ENCODE measurements at places on chromosomes 3 and 15.

GRCh38 chr15:38930851-38931572 is 366.4 kb upstream of the RASGRP1 start:
- no peak for DNase-seq

DNA sequence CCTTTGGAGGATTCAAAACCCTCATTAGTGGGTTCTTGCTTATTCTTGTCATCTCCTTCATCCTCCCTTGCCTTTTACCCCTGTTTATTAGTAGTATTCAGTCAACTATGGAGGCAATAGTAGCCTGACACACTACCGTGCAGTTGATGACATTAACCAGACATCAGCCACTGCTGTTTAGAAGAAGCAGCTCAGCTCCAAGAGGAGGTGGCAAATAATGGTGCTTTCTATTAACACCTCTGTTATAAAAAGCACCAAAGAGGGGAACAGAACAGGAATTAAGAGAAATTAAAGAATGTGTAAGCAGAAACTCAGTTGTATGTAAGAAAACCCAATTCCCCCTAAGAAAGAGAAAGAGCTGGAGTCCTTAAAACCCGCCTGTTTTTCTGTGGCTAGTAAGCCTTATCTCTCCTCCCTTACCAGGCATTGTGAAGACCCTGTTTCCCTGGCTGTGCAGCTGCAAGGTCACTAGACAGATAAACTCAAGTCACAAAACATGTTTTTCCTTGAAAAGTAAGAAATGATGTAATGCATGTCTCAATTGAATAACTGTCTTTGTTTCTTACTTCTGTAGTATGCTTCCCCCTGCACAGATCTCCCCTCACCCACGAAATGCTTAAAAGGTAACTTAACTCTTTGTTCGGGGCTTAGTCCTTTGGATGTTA is 21.2 kb downstream of the CCR4 start:
- DNase-seq = no peak

DNA sequence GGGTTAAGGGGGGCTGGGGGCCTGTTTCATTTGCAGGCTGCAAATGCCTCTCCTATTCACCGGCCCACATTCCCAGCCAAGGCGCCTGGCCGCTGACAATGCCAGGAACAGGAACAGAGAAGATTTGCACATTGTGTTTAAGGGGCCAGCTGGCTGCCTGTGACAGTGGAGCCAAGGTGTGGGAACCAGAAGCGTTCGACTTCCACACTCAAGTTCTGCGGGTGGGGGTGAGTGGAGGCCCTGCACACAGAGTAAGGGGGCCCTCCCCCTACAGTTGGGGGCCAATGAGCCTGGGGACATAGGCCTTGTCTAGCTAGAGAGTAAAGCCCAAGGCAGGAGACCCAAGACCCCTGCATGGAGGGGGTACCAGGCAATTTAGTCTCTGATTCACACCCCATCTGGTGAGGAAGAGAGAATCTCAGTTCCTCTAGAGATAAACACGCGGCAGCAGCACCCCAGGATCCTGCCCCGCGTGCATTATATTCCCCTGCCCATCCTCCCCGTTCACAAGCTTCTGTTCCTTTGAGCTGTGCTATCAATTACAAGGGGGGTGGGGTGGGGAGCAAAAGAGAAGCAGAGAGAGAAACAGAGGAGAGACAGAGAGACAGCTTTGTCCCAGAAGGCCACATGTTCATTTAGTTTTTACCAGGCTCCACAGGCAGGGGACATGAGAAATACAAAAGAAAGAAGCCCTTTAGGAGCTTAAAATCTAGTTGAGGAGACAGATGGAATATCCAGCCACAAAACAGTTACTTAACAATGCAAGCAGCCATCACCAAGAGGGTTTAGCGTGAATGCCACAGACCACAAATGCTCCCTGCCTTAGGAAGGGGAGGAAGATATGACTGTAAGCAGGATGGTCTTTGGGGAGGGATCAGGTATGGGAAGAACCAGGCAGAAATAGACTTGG is 9.2 kb downstream of the IGDCC3 start:
- no peak for DNase-seq

GRCh38 chr3:3631114-3631513 is 168.1 kb upstream of the LRRN1 start:
- DNase-seq = no peak

DNA sequence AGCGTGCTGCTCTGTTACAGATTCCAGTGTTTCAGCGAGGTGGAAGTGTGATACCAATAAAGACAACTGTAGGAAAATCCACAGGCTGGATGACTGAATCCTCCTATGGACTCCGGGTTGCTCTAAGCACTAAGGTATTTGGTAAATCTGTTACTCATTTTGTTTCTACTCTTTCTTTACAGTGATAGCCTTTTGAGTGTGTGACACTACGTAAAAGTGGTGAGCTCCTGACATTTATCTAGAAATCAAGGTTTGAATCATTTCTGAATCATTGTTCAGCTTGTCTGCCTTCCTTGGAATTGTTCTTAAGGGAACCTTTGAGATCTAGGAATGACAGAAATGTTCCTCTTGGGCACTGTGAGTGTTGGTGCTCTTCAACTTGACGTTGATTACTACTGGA is 11.2 kb upstream of the CAPN3 start:
- DNase-seq = no peak
